ENCODE measurements at places on chromosomes 12 and 14.

DNA sequence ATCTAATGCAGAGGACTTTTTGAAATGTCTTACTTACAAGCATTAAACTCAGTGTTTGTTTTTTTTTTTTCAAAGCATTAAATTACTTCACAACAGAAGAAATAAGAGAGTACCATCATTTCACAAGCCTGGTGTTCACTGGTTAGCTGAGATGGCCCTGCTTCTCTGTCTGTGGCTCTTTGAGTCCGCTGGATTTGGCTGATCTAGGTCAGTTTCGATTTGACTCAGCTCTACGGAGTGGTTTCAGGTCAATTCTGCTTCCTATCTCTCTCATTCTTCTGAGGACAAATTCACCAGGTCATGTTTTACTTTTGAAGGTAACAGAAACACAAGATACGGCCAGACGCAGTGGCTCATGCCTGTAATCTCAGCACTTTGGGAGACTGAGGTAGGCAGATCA is 1066.1 kb downstream of the FLRT2 start:
- no peak for DNase-seq

- DNase-seq: peak; percentile 63
Measured at GRCh38 chr12:50103767-50104321, at the start of gene GPD1. GPD1 (plus strand) TSS chr12:50104008; CDS start chr12:50104051, 43 bp downstream.

DNA sequence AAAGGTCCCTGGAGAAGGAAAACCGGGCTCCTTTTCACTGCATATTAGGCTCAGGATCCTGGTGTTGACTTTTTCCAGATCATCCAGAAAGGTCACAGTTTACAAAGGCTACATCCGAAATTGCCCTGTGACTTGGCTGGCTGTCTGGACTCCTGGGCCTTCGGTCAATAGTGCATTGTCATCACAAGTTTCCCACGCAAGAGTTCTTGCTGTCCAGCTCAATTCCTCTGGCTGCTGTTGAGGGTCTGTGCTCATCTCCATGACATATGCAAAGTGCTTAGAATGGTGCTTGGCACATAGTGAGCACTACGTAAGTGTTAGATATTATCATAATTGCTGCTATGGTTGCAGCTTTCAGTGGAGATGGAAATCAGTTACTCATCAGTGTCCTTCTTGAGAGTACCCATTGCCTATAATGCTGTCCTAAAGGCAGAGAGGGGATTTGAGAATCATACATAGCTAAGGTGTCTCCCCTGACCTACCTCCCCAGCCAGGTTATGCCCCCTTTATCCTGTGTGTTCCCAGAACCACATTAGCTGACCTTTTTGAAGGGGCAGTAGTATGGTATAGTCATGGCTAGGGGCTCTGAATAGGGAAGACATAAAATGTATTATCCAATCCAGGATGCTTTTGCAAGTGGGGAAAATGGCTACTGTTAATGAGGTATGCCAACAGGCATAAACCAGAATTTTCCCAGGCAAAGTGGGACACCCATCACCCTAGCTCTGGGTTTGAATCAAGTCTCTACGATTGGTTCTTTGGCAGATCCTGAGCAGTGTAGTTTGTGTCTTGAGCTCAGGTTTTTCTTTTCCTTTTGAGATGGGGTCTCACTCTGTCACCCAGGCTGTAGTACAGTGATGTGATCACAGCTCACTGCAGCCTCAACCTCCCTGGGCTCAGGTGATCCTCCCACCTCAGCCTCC is 132.0 kb upstream of the CCND2 start:
- DNase-seq: no peak

- peak; percentile 40 for DNase-seq
Measured at GRCh38 chr12:27732281-27732680, 21.6 kb downstream of the MRPS35 start.

GRCh38 chr12:126189856-126190255 is 1124.6 kb downstream of the AACS start:
- DNase-seq: no peak

DNA sequence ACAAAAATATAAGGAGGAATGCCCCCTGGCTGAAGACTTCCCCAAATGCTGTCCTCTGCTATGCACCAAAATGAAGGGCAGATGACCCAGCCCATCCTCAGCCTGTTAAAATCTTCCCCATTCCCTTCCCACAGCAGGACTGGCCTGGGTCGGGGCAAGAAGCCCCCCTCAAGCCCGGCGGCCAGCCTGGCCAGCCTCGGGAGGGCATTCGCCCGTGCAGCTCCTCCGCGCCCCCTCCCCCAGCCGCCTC is 413 bp downstream of the RARG start:
- DNase-seq: no peak

GRCh38 chr12:15534874-15535273 is 212.6 kb downstream of the PTPRO start:
- DNase-seq: no peak

- DNase-seq: peak; percentile 65
Measured at GRCh38 chr14:99190696-99191394, 81.2 kb downstream of the BCL11B start.

DNA sequence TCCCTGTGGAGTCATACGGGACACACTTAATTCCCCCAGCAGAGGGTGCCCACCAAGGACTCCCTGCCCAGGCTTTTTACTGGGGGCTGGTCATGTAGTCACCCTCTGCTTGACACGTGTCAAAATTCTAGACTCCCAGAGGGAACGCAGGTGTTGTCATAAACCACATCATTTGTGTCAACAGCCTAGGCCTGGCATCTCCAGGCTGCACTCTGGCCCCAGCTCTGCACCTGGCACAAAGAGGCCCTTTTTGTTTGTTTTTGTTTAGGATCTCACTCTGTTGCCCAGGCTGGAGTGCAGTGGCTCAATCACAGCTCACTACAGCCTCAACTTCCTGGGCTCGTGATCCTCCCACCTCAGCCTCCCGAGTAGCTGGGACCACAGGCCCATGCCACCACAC is 21.1 kb downstream of the BRI3BP start:
- DNase-seq: no peak

- DNase-seq: no peak
Measured at GRCh38 chr12:78403136-78403535, 461.4 kb upstream of the SYT1 start.

GRCh38 chr14:58899317-58899713 is 261.6 kb downstream of the DACT1 start:
- DNase-seq: no peak

GRCh38 chr14:20690848-20691640 is 2.5 kb downstream of the ANG start:
- peak; percentile 49 for DNase-seq

- DNase-seq: no peak
Measured at GRCh38 chr14:38409071-38409705, 153.3 kb upstream of the CLEC14A start.

DNA sequence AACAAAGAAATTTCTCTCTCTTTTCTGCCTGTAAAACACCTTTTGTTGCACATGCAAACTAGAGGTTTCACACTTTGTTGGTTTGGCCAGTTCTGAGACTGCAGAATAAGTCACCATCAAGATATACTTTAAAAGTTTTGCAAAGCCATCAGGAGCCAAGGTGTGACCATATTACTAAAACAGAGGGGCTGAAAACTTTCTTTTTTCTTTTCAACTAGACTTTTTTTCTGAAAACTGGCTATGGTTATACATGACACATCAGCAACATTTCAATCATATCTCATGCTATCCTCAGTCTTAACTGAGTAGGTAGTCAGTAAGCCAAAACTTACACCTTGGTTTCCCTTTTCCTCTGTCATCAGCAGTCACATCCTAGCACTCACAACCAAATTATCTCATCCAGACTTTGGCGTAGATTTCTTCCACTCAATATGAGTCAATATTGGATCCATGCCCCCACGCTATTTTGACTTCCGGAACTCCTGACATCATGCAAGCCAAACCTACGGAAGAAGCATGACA is 4.1 kb upstream of the IFNG start:
- peak; percentile 21 for DNase-seq

DNA sequence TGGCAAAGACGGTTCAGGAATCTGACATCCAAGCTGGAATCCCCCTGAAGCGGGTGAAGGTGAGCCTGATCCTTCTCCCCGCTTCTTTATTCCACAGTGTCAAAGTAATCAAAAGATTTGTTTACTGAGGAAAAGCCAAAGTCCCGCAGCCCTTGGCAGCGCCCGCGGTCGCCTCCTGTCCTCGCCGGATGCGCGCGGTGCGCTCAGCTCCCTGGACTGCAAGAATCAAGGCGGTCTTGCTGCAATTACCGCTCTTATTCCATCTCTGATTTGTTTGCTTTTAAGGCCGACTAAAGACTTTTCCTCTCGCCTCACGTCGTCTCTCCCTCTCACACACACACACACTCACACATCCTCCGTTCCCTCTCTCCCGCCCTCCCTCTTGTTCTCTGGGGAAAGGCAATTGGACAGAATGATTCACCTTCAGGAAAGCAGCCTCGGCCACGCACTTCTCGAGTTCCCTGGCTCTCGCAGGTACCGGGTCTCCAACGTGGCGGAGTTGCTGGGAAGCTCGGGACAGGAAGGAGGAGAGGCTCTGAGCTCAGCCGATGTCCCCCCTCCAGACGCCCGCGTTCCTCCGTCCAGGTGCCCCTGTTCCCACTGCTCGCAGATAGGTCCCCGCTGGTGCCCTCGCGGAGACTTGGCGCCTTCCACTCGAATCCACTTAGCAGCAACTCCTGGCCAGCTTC is 68.6 kb upstream of the USP15 start:
- DNase-seq: peak; percentile 51

DNA sequence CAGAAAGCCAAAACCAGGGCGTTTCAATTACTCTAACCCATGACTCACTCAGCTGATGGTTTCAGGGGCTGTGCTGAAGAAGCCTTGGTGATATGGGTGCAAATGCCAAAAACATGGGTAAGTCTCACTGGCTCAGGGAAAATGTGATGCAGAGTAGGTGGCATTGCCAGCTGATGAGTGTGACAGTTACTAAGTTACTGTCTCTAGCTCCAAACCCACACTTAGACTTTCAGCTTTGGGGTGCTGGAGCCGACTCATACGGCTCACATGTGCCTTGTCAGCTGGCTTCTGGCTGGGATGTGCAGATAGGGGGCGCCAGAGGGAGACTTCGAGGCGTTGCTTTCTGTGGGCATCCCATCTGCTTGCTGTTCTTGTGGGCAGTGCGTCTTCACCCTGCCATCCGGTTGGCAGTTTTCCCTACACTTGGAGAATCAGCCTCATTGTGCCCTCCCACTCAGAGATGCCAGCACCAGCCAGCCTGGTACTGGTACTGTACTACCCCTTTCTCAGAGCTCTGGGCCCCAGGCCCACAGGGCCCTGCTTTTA is 11.1 kb upstream of the KRT7 start:
- DNase-seq: peak; percentile 96

- no peak for DNase-seq
Measured at GRCh38 chr12:29429999-29430715, 49.2 kb upstream of the ERGIC2 start.

GRCh38 chr12:107955966-107956643 is 173.0 kb upstream of the WSCD2 start:
- DNase-seq: no peak

DNA sequence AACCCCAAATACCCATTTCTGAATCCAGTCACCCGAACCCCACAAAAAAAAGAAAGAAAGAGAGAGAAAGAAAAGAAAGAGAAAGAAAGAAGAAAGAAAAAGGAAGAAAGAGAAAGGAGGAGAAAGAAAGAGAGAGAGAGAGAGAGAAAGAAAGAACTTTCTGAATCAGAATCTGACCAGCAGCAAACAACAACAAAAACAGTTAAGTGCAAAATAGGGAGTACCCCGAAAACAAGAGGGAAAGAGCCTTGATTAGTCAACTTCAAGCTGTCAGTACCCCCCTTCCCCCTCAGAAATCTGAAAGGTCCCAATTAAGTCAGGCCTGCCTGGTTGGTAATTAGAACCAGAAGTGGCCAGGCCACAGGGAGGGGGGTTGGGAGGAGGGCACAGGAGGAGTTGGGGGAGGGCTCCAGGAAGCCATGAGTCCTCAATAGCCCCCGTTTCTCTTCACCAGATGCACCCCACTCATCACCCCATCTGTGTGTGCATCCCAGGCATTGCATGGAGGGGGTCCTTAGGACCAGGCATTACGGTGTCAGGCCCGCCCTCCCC is 9.8 kb downstream of the RARG start:
- no peak for DNase-seq

DNA sequence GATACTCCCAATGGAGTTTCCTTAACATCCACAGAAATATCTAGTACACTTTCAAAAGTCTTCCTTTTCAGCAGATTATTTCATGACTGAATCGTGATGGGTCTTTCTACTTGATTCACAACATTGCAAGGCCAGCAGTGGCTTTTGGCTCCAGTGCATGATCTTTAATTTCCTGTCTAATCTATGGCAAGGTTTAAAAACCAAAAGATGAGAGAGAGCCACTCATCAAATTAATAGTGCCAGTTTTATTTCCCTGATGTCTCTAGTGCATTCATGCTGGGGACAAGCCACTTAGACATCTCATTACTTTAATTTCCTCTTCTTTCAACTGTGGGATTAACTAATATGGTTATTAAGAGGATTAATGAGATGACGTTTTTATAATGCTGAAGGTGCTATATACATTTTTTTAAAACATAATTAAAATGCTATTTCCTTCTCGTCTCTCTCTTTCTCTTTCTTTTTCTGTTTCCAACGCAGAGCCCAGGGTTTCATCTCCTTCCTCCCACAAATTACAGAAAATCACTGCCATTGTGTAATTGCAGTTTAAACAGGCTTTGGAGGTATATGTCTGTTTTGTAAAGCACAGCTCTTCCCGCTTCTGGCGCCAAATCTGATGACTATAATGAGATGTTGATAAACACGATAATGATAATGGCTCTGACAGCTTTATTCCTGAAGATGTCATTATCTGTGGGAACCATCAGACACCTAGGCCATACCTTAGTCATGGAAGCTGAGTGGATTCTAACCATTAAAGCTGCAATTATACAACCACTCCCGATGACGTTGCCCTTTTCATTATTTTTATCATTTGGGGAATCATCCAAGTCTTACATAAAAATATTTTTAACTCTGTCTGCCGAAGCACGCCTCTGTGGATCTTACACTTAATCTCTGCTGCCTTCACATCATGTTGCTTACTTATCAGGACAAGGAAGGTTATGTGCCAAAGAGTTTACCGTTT is 103.1 kb upstream of the PPM1H start:
- no peak for DNase-seq

DNA sequence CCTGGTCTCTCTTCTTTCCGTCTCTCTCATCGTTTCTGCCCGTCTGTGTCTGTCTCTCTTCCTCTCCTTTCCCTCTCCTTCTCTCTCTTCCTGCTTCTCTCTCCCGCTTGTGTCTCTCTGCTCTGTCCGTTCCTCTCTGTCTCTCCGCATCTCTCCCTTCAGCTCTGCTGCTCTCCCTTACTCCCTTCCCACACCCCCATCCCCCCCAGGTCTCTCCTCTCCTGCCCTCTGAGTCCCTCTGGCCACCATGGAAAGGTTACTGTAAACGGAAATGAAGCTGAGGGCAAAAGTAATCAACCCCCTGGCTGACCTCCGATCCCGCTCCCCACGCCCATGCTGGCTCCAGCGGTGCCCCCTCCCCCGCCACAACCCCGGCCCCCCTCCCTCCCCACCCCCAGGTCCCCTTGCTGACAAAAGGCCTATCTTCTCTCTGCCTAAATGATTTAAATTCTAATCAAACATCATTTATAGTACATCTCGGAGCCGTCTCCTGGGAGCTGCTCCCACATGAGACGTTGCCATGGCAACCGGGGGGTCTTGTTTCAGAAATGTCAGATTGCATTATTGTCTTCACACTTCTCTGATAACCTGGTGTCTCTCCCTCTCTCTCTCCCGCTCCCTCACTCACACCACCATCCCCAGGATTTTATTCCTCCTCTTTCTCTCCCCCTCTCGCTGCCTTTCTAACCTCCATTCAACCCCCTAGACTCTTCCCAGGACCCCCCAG is 203.8 kb downstream of the RBM19 start:
- DNase-seq: no peak

GRCh38 chr12:110307372-110307771 is 26.3 kb downstream of the ATP2A2 start:
- DNase-seq: peak; percentile 22

GRCh38 chr12:55619354-55620138 is 17.1 kb upstream of the OR10P1 start:
- DNase-seq: peak; percentile 41

GRCh38 chr12:53750812-53751335 is 905 bp downstream of the CISTR start:
- peak; percentile 42 for DNase-seq
